ENCODE measurements at places on chromosomes 11 and 22.

GRCh38 chr11:34997952-34998528, 81.6 kb downstream of the PDHX start:
- DNase-seq: peak; percentile 38

GRCh38 chr11:33891714-33892327, at the start of gene LMO2:
Gene LMO2, minus strand, starts transcription at chr11:33892076. Its CDS starts 22,360 bp downstream, at chr11:33869716.
- no peak for DNase-seq

- DNase-seq: no peak
These were observed 39.2 kb upstream of the CHST1 start for GRCh38 chr11:45704635-45705034.

DNA sequence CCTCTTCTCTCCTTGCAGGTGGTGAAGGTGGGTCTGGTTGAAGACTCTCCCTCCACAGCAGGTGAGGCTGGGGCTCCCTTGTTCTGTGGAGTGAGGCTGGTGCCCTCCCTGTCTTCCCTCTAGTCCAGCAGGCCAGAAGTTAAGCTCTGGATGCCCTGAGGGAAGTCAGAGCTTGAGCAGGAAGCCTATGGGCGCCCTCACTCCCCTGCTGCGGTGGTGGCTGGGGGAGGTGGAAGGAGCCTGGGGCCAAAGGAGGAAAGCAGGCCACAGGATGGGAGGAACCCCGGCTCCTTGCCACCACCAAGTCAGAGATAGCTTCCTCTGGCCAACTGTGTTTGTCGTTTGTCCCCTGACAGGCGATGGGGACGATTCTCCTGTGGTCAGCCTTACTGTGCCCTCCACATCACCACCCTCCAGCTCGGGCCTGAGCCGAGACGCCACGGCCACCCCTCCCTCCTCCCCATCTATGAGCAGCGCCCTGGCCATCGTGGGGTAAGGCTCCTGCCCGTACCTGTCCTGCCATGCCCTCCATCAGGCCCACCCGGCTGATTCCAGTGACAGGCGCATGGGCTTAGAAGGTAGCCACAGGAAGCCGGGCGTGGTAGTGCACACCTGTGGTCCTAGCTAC, 29.5 kb upstream of the RAB1B start:
- no peak for DNase-seq

GRCh38 chr11:11856638-11857037, 14.9 kb downstream of the USP47 start:
- DNase-seq: peak; percentile 28

GRCh38 chr11:130634186-130634585, 185.7 kb downstream of the ADAMTS15 start:
- DNase-seq: no peak

DNA sequence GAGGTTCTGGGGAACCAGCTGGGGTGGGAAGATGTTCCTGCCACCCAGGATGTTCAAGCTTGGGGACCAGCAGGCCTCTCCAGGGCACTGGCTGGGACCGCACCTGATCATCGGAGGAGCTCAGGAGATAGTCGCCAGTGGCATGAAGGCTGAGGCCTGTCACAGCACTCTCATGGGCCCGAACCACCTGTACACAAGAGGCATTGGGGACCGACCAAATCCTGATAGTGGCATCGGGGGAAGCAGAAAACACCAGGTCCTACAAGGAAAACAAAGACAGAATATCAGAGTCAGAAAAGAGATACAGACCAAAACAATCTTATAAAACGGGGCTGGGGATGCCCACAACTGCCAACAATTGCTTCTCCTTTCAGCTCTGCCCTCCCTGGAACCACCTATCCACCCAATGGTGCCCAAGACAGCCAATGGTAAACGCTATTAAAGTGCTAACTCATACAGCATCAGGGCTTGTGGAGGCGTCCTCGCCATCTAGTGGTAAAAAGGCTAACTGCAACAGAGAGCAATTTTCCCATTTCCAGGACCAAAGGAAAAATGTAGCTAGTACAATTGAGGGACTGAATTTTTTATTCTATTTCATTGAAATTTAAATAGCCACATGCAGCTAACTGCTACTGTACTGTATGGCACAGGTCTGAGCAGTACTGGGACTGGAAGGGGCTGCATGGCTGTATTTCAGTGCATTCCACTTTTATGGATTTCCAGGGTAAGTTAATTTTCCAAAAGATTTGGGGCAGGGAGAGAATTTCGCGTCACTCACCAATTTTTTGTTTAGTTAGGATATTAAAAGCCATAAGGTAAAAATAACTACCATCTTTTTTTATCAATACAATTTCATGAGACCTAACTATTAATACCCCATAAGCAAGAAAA, 7.1 kb downstream of the PRPF19 start:
- DNase-seq: peak; percentile 66

DNA sequence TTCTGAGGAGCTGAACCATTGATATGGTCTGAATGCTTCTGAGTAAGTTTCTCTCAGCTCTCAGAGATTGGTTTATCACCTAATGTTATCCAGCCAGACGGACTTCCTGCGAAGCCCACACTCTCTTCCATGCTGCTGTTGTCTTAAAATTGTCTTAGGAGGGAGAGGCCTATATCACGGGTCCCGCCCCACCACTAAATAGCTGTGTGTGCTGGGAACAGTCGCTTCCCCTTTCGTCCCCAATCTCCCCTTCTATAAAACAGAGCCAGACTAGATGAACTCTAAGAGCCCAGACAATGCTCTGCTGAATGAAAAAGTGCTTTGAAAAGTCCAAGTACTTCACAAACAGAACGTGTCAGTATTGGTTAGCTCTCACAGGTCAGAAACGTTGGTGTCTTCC, 81.4 kb upstream of the AKIP1 start:
- no peak for DNase-seq

DNA sequence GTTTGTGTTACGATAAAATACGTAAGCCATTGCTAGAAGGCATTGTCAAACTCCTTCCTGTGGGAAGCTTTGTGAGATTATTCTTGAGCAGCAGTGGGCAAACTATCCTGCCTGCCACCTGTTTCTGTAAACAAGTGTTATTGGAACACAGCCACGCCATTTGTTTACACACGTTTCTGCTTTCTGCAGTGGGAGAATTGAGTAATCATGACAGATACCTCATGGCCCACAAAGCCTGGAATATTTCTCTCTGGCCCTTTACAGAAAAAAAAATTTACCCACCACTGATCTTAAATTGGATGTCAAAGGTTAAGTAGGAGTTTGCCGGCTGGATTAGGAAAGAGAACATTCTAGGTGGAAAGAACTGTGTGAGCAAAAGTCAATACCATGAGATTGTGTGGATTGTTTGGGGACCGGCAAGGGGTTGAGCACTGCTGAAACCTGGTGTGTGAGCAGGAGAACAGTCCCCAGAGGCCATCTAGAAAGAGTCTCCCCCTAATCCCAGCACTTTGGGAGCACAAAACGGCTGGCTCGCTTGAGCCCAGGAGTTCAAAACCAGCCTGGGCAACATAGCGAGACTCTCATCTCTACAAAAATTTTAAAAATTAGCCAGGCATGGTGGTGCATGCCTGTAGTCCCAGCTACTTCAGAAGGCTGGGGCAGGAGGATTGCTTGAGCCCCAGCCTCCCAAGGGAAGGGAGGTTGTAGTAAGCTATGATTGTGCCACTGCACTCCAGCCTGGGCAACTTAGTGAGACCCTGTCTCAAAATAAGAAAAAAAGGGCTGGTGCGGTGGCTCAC, 6.0 kb upstream of the PLA2G6 start:
- DNase-seq: no peak

GRCh38 chr11:67071420-67072284, 15.0 kb downstream of the RHOD start:
- peak; percentile 46 for DNase-seq

DNA sequence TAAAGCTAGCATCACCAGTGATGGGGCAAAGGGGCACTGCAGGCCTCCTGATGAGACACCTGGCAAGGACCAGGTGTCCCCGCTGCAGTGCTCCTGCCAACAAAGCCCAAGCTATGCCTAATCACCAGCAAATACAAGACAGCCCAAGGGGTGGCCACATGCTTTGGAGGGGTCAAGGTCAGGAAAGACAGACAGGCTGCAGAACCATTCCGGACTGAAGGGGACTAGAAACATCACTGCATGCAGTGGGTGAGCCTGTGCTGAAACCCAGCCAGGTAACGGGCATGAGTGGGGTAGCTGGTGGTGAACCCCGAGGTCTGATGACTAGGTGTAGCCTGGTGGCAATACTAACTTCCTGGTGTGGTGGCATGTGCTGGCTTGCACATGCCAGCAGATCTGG, 111.1 kb downstream of the MED15 start:
- DNase-seq: no peak

DNA sequence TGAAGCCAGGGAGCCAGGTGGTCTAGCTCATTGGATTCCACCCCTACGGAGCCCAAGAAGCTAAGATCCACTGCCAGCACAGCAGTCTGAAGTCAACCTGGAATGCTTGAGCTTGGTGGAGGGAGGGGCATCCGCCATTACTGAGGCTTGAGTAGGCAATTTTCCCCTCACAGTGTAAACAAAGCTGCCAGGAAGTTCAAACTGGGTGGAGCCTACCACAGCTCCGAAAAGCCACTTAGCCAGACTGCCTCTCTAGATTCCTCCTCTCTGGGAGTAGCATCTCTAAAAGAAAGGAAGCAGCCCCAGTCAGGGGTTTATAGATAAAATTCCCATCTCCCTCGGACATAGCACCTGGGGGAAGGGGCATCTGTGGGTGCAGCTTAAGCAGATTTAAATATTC, 620.3 kb downstream of the NELL1 start:
- DNase-seq: no peak

- DNase-seq: no peak
These were observed 41.1 kb upstream of the SLC22A12 start for GRCh38 chr11:64549969-64550368.

DNA sequence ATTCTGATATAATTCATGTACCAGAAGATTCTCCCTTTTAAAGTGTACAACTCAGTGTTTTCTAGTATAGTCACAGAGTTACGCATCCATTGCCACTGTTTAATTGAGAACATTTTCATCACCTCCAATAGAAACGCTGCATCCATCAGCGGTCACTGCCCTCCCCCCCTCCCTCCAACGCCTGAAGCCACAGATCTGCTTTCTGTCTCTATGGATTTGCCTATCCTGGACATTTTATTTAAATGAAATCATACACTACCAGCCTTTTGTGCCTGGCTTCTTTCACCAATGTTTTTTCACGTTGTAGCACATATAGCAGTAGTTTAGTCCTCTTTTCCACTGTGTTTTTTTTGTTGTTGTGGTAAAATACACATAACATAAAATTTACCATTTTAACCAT, 22.8 kb downstream of the TCP11L1 start:
- peak; percentile 9 for DNase-seq

DNA sequence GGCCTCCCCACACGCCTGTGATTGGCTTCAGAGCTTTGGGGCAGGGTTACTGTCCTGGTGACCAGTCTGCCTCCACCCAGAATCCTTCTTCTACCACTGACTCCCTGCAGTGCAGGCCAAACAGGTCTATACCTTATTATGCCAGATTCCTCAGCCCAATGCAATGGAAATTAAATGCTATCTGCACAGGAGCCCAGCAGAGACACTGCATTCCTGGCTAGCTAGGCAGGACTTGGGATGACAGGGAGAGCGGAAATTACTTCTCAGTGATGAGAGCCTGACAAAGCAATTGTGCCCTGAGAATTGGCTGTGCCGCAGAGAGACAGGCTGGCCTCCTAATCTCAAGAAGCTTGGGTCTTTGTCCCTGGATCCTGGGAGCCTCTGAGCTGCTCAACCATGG, 143.8 kb upstream of the NCAM1 start:
- no peak for DNase-seq

GRCh38 chr22:41873391-41873790, 40.5 kb downstream of the SREBF2 start:
- DNase-seq: no peak

DNA sequence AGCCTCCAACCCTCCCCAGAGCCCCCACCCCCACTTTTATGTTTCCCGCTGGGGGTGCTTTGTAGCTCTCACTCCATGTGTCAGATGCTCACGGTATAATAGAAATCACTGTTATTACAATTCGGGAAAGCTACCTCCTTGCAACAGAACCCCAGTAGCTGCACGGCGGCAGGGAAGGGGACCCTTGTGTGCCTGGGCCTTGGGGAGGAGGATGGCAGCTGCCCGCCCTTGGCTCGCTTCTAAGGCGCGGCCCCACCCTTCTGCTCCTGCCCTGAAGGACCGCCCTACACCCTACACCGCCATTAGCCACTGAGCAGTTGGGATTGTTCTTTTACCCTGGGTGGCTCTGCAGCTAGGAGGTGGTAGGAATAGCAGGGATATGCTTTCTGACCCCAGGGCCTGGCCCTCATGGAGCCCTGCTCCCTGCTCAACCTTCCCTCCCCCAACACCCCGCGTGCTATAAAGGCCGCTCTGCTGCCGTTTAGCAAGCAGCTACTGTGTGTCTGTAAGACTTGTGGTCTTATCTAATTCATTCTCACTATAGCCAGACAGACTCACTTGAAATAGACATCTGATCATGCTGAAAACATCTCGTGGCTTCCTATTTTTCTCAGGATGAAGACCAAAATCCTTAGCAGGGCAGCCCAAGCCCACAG, 219.7 kb downstream of the CEP164 start:
- no peak for DNase-seq

- DNase-seq: no peak
These were observed 1065.2 kb upstream of the CNTN5 start for GRCh38 chr11:97955595-97955994.

GRCh38 chr22:20803696-20804324, 29.9 kb downstream of the SERPIND1 start:
- peak; percentile 20 for DNase-seq

GRCh38 chr11:62575837-62576236, 2.1 kb upstream of the EEF1G start:
- DNase-seq: no peak

DNA sequence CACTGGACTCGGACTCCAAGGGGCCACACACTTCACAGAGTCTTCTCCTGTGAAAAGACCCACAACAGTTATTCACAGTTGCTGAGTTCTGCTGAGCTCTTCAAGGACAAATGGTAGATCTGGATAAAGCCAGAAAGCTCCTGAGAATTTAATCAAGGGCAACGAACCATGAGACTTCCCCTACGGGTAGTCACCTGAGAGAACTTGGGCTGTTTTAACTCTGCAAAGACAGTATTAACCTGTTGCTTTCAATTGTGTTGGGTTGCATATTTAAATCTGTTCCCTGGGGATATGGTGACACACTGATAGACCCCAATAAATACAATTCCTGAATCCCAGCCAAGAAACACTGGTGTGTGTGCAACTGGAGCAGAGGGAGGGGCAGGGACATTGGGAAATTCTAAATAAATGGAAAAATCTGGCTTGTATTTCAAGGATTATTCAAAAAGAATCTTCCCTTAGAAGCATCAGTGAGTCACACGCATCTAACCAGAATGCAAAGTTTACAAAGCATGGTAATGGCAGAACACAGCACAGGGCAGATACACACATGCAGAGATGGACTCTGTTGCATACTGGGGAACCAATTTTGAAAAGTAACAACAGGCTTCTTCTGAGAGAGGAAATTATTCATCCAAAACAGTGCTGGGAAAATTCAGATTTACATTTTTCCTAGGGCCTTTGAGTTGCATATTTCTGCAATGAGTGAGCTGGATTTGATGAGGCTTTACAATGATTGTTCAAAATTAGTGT, 4.0 kb downstream of the KCNJ1 start:
- peak; percentile 85 for DNase-seq
